ENCODE measurements at places on chromosomes 2 and 18.

- no peak for DNase-seq
Measured at GRCh38 chr18:55461848-55462247, 126.1 kb downstream of the TCF4 start.

DNA sequence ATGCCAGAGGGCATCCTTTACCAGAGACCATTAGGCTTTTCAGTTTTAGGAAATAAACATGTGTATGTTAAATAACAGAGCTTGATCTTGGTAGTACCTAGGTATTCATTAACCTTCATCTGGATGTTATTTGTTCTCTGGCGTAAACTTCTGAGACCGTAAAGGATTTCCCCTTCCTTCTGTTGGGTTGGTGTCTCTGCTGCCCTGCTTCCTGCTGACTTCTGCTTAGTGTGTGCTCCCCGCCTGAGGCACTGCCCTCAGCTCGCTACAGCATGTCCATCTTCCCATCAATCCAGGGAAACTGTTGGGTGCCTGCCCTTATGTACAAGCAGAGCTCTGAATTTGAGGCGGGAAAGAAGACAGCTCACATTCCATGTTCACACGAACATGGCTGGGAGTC is 177.9 kb downstream of the TPGS2 start:
- no peak for DNase-seq

GRCh38 chr2:231664727-231665126 is 43.6 kb upstream of the PTMA start:
- no peak for DNase-seq

DNA sequence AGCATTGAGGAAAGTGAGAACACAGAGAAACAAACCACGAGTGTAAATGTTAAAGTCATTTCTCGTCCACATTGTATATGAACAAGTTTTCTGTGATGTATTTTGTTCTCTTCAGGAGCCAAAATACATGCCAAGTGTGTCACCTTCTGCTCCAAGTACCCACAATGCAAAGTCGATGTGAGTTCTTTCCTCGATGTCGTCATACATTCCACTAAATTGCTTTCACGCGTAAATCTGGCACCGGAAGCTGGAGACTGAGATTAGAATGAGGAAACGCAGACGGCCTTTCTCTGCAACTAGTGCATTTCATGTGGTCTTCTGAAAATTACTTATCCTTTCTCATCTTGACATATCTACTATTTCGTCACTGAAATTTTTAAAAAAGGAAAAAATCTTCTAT is 118.5 kb upstream of the SALL3 start:
- DNase-seq: no peak

DNA sequence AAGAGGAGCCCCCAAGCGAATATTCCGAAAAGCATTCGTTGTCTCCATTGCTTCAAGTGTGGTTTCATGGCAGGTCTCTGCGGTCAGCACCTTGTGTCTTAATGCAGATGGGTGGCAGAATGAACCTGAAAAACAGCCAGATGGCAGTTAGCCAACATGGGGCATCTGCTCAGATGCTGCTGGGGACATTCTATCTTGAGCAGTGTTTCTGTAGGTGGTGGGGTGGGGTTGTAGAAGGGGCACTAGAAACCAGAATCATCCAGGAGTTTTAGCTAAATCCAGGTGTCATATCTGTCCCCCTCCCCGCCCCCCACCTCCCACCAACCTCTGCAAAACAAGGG is 42.1 kb downstream of the ST6GAL2 start:
- DNase-seq: no peak

- DNase-seq: no peak
Measured at GRCh38 chr2:241981076-241981700, 111.7 kb downstream of the RTP5 start.

GRCh38 chr2:112277596-112278220 is 2.3 kb downstream of the ZC3H6 start:
- no peak for DNase-seq

DNA sequence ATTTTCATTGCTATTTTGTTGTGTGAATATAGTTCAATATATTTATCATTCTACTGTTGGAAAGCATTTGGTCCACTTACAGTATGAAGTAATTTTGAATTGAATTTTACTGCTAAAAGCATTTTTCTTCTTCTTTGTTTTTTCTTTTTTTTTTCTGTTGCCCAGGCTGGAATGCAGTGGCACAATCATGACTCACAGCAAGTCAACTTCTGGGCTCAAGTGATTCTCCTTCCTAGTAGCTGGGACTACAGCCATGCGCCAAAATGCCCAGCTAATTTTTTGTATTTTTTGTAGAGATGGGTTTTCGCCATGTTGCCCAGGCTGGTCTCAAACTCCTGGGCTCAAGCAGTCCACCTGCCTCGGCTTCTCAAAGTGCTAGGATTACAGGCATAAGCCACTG is 2.4 kb upstream of the ETAA1 start:
- DNase-seq: peak; percentile 76

- DNase-seq: no peak
Measured at GRCh38 chr2:205212357-205212756, 469.9 kb upstream of the NRP2 start.

- no peak for DNase-seq
Measured at GRCh38 chr2:166536111-166536510, 42.1 kb upstream of the SCN7A start.

DNA sequence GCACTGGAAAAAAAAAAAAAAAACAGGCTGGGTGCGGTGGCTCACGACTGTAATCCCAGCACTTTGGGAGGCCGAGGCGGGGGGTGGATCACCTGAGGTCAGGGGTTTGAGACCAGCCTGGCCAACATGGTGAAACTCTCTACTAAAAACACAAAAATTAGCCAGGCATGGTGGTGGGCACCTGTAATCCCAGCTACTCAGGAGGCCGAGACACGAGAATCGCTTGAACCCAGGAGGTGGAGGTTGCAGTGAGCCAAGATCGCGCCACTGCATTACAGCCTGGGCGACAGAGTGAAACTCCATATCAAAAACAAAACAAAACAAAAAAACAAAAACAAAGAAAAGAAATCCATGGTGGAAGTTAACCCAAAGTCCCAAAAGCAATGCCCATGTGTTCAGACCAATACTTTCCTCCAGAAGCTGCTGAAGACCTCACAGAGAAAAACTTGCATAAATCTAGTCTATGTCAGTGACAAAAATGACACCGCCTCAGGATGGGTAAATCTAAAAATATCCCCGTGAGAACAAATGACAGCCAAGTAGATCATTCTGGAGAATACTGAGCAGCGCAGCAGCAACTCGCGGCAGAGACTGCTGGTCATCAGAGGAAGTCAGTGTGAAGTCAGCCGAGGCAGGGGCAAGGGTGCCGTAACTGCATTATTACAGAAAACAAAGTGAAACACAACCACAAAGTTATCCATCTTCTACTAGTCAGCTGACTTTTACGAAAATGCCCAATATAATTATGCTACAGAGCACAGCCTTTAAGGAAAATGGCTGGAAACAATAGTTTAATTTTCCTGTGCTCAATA is 41.0 kb downstream of the LPIN2 start:
- no peak for DNase-seq

GRCh38 chr2:11024259-11024645 is 112.5 kb downstream of the KCNF1 start:
- no peak for DNase-seq

DNA sequence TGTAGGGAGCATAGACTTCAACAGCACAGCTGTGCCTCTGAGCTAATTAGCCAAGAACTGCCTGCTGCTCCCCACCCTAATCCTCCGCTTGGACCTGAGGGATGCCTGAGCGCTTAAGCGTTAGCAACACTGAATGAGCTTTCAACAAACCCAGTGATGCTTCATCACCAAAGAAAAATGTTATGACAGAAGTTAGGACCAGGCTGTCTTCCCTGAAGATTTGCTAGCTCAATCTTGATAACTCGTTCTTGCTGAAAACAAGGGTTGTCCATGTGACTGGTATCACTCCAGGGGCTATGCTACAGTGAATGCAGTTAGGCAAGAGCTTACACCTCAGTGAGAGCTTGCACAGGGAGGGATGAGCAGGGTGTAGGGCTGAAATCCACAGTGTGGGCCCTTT is 190.7 kb upstream of the SIX2 start:
- DNase-seq: peak; percentile 39

DNA sequence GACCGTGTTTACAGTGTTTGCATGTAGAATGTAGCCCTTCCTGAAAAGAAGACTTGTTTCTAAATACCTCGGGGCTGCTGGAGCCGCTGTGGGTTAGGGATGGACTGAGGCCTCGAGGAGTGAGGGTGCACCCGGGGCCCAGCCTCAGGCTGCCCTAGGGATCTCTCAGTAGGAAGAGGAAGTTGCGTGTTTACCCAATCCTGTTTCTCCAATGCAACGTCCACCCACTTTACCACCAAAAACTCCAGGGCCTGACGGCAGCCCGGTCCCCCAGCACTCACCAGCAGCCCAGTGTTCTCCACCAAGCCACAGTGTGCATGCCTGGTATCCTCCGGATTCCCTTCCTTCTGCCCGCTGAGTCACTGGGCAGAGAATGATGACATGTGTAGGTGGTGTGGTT is 255.8 kb downstream of the GLI2 start:
- DNase-seq: no peak

DNA sequence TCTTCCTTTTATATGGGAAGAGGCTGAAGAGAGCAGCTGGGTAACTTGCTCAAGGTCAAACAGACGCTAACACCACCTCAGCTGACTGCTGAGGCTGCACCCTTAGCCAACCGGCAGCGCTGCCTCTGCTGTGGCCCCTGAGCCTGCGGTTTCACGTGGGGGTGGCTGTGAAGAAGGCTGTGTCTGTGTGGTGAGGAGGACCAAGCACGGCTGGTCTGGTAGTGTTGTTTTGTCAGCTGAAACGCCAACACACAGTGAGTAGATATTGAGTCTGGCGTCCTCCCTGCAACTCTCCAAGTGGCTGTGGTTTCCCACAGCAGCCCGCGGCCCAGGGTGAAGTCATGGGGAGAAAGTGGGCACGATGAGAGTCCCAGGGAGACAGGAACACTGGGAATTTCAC is 69.6 kb downstream of the THNSL2 start:
- no peak for DNase-seq

GRCh38 chr2:179664972-179665812 is 196.2 kb downstream of the ZNF385B start:
- DNase-seq: no peak

DNA sequence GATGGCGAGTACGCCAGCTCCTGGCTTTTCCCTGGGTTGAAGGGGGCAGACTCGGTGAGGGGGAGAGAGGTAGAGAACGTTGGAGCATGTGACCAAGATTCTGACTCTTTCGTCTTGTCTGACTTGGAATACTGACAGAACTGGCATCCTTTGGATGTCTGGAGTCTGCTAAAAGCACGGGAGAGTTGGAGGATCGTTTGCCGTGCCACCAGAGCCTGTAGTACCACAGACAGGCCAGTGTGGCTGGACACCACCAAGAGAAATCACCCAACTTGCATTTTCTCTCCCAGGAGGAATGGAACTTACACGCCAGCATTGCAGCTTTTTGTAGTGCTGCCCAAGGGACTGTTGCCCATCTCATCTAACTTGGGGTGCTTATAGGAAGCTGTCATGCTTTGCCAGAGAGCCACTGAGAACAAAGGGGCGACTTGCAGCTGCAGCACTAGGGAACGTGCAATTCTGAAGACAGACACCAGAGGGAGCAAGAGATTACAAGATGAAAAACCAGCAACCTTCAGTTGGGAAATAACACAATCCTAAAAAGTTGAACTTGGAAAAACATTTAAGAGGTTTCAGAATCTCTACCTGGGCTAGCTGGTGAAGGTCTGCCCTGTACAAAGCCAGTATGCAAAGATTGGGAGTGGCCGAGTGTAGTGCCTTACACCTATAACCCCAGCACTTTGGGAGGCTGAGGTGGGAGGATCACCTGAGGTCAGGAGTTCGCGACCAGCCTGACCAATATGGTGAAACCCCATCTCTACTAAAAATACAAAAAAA is 24.1 kb downstream of the PSMG2 start:
- DNase-seq: peak; percentile 76

DNA sequence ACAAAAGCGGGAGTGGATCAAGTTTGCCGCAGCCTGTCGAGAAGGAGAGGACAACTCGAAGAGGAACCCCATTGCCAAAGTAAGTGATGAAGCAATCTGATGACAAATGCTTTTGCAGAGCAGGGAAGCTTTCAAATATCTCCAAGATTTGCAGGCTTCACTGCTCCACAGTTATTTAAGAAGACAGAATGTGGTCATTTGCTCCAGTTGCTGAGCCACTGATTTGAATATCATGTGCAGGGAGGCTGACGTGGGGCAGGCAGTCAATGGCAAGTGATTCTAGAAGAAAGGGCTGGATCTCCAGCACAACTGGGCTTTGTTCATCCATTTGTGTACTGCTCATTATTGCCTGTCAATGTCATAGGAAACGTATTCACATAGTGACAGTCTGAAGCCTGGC is 10.2 kb downstream of the DSG4 start:
- DNase-seq: no peak

DNA sequence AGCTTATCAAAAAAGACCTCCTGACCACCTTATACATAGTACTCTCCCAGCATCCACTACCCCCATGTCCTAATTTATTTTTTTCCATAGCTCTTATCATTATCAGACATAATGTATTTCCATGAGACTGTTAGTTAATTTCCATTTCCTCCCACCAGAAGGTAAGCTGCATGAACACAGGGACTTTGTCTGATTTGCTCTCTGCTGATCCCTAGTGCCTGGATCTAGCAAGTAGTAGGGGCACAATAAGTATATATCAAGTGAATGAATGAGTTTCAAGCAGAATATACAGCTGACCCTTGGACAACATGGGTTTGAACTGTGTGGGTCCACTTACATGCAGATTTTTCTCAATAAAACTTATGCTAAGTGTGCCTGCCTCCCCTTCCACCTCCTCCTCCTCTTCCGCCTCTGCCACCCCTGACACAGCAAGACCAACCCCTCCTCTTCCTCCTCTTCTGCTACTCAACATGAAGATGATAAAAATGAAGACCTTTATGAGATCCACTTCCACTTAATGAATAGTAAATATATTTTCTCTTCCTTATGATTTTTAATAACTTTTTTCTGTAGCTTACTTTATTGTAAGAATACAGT is 53.8 kb downstream of the CTAGE1 start:
- peak; percentile 8 for DNase-seq

All from EL (cell line).